ENCODE measurements at places on chromosomes 13 and 19.

GRCh38 chr19:55209693-55210472 is 582 bp upstream of the PTPRH start:
- DNase-seq = no peak

DNA sequence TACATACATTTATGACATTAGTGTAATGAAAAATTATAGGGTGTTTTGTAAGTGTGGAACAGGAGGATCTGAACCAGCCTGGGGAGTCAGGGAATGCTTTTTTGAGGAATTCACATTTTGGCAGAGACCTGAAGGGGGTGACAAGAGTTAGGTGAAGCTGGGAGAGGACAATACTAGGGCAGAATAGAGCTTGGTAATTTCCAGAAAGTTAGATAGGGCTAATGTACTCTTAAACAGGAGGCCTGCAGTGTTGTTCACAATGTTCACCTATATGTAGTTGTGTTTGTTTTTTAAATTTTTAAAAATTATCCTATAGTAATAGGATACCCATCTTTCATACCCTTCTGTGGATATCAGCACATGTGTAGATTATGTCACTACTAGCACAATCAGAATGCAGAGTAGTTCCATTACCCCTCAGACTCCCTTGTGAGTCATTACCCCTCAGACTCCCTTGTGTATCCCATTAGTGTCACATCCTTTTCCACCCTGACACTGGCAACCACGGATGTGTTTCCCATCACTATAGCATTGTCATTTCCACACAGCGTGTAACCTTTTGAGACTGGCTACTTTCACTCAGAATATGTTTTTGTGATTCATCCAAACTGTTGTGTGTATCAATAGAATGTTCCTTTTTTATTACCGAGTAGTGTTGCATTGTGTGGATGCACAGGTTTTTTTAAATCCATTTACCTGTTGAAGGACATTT is 43.1 kb downstream of the PCCA start:
- no peak for DNase-seq

- no peak for DNase-seq
These were observed 14.8 kb downstream of the MEIS3 start for GRCh38 chr19:47404334-47405196.

- DNase-seq = no peak
These were observed 28.3 kb downstream of the CNMD start for GRCh38 chr13:52711286-52711685.

DNA sequence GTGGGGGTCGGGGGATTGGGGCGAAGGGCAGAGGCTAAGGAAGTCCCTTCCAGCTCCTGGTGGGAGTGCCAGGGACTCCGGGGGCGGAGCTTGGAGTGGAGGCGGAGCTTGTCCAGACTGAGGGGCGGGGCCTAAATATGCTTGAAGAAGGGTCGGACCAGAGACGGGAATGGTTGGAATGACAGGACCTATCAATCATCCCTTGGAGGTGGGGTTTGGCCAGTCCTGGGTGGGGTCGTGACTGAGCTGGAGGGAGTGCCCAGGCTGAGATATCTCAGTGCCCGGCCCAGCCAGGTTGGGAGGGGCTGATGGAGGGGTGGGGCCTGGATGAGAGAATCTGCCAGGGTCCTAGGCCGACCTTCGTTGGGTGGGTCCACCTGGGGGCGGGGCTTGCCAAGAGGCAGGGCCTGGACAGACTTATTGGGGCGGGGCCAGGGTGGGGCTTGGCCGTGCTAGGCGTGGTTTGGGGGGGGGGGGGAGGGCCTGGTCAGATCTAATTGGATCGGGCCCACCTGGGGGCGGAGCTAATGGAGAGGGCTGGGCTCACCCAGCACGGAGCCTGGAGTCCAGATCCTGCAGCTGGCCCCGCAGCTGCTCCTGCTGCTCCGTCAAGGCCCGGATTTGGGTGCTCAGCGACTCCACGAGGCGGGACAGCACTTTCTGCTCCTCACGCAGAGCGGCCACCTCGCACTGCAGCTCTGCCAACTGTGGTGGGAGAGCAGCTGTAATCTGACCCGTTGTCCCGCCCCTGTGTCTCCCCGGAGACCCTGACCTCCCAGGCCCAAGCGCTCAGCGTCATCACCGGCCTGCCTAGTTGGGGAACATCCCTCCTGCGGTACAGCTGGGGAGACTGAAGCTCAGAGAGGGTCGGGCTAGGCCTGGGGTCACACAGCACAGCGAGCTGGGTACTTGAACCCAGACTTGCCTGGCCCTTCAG is 2.6 kb upstream of the WIZ start:
- DNase-seq = no peak

DNA sequence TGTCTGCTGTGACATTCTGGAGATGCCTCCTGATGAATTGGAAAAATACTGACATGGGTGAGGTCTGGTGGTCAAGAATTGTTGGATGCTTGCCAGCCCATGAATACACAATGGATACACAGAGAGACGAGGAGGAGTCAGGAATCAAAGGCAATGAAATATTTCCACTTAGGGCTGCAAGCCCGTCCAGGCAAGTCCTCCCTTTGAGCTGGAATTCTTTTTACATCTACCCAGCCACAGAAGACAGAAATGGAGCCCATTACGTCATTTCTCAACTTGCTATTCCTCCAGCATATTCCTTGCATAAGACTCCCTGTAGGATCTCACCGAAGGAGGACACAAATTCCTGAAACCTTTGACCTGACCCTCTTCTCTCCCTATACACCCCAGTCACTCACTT is 15.7 kb upstream of the IGFL4 start:
- DNase-seq = no peak

DNA sequence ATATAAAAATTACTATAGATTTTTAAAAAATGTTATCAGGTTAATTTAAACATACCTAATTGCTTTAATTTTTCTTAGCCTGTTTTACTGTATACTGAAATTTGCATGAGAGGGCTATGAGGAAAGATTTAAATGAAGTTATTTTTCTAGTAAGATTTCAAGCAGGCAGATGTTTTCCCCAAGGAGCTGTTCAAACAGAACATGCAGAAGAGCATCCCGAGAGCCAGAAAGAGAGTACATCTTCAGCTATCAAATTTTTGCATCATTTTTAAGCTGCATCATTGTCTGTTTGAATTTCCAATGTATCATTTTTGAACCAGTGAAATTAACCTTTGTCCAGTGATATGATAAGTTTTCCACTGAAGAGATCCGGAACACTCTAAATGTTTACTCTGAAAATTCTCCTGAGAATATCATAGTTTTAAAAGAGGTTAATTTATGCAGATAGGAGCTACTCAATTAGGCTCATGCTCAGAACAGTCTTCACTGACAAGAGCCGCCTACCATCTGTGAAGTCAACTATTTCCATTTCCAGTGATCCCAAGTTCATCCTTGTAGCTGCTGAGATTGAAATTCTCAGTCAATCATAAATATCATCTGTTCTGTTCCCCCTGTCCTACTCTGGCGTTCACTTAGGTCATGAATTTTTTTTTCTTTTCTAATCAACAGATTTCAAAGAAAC is 467.7 kb upstream of the NBEA start:
- DNase-seq = no peak

- no peak for DNase-seq
These were observed 3.0 kb downstream of the TTYH1 start for GRCh38 chr19:54418030-54418929.

- no peak for DNase-seq
These were observed 33.0 kb downstream of the COL4A2 start for GRCh38 chr13:110339975-110340550.

GRCh38 chr19:56507446-56508289 is at the start of gene ZNF471:
ZNF471 (plus strand) TSS chr19:56507855; CDS start chr19:56511572, 3,717 bp downstream.
- DNase-seq = peak; percentile 62

GRCh38 chr13:57918913-57919312 is 287.4 kb downstream of the PCDH17 start:
- DNase-seq = no peak

GRCh38 chr13:107200491-107200890 is 632.6 kb upstream of the ARGLU1 start:
- no peak for DNase-seq

DNA sequence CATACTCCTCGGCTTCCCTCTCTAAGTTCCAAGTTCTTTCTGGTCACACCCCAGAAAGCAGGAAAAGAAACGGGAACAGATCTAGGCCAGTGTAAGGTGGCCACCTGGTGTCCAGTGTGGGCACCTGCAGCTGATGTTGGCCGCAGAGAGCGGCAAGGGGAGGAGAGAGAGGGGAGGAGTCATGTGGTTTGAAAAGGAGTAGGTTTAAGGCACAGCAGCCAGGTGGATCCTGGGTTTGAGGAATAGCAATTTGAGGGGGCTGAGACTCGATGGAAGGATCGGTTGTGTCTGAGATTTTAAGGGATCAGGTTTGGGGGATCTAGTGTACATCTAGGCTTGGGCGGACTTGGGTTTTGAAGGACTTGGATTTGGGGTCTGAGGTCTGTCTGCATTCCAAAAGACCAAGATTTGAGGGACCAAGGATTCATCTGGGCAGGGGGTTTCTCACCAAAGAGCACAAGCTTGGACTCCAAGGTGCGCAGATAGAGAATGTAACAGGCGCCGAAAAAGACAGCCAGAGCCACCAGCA is 1.2 kb downstream of the RABAC1 start:
- no peak for DNase-seq

DNA sequence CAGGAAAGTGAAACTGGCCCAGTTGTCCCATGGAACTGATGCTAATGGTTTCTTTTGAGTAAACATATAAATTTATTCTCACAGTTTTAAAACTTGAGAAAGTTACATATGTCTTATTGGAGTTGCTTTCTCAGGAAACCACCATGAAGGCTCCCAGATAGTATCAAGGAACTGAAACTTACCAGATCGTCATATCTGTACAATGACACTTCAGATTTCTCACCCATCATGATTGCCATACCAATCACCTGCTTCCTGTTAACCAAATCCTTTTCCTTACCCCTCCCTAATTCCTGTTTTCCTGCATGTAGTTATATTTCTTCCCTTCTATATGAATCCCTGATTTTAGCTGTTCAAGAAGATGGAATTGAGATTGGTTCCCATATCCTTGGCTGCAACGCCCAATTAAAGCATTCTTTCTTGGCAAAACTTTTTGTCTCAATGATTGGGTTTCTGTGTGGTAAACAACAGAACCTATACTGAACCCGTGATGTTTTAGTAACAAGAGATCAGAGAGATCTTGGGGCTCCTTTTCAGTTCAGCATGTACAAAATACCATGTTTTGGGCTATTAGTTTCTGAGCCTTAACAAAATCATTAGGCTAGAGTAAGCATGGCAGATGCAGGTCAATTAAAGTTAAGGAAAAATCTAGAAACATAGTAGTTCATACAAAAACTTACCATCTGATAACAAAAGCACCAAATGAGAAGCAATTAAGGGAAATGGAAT is 781.3 kb upstream of the MIR17HG start:
- DNase-seq = no peak

- DNase-seq = no peak
These were observed at the start of gene LIPE for GRCh38 chr19:42427313-42427712. LIPE (minus strand) TSS chr19:42427388; CDS start chr19:42427149, 239 bp downstream.

DNA sequence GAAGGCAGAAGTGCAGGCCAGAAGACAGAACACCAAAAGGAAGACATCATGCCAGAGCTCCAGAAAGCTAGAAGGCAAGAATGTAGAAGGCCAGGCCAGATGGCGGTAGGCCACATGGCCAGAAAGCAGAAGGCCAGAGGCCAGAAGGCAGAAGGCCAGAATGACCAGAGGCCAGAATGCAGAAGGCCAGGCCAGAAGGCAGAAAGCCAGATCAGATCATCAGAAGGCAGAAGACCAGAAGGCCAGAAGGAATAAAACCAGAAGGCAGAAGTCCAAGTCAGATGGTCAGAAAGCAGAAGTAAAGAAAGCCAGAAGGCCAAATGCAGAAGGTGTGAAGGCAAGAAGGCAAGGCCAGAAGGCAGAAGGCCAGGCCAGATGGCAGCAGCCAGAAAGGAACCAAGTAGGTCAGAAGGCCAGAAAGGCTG is 185.0 kb downstream of the TUBA3C start:
- no peak for DNase-seq

- no peak for DNase-seq
These were observed 560.4 kb downstream of the GPC6 start for GRCh38 chr13:93786846-93787489.

- no peak for DNase-seq
These were observed 17.1 kb upstream of the GAS6 start for GRCh38 chr13:113880651-113881611.

GRCh38 chr13:42603571-42603970 is 29.6 kb downstream of the TNFSF11 start:
- no peak for DNase-seq

DNA sequence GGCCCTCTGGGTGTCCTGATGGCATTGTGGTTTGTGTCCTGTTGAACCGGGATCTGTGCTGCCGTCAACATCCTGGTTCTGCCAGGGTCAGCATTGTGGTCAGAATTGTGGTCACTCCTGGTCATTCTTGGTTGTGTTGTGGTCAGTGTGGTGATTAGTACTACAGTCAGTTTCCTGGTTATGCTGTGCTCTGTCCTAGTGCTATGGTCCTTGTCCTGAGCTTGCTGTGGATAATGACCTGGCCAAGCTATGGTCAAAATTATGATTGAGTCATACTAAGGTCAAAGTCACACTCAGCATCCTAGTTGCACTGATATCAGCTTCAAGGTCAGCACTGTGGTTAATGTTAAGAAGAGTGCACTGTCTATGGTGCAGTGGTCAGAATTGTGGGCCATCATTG is 4.5 kb upstream of the OLFM2 start:
- no peak for DNase-seq

- peak; percentile 32 for DNase-seq
These were observed 25.8 kb upstream of the MAP3K10 start for GRCh38 chr19:40165362-40165937.

DNA sequence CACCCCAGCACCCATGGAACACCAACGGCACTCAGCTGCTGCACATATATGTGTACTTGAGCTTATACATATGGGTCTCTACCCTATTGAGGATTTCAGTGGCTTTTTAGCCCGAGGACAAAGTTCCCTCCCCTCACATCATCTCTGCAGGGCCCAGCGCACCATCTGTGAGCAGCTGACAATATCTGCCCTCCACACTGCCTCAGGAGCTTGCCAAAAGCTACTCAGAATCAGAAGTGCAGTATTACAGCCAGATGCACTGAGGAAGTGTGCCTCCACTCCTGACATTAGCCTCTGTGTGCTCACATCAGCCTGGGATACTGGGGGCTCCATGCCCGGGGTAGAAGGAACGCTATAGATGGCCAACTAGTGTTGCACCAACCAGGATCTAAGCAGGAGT is 903.9 kb downstream of the UQCRFS1 start:
- DNase-seq = no peak

DNA sequence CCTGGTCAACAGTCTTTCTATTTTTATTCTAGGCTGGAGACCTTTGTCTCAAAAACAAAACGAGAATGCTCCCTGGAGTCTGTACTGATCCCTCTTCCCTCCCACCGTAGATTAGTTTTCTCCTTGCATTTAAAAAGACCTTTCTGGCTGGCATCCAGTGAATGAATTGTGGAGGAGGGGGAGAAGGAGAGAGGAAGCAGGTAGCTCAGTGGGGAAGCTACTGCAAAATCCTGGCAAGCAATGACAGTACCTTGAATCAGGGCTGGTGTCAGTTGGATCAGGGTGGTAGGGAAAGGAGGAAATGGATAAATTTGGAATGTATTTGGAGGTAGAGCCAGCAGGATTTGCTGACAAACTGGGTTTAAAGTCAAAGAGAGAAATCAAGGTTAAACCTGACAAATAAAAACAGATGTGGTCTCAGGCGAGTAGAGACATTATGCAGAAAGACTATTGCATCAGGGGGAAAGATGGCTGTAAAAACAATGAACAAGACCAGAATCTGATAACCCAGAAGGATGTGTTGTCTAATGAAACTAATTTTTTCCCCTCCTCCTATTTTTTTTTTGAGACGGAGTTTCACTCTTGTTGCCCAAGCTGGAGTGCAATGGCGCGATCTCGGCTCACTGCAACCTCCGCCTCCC is 3.5 kb upstream of the CYP2S1 start:
- no peak for DNase-seq

GRCh38 chr13:41590122-41590521 is 132.8 kb downstream of the RGCC start:
- DNase-seq = no peak

GRCh38 chr13:24995225-24995804 is 100.6 kb upstream of the PABPC3 start:
- peak; percentile 16 for DNase-seq

All from stimulated activated CD8-positive, alpha-beta memory T cell treated with anti-CD3 and anti-CD28 coated beads, Interleukin-15, amount 100 ng/mL, for 1 hour (primary cell).